Head of caudate nucleus (tissue), 42 donors: ENCODE measurements at places on chromosomes 5 and 9.

DNA sequence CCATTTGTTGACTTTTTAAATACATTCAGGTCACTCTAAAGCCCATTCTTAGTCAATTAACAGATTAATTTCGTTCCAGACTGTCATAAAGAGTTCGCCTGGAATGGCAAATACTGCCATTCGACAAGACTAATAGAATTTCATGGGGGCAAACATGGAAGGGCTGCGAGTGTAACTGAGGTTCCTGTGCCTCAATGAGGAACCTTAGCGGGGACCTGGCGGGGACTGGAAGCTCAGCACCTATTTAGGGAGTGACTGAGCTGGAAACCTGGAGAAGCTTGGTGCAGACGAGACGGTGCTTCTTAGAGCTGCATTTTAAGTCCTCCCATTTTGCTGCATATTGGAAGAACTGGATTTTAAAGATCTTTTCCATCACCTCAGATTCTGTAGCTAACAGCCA is 3.4 kb downstream of the VCAN start:
- no peak for DNase-seq

- peak; percentile 57 for DNase-seq
Measured at GRCh38 chr5:83474161-83474796, 2.7 kb downstream of the VCAN start.

GRCh38 chr9:21558615-21559401 is 76.7 kb upstream of the IFNE start:
- DNase-seq = no peak

GRCh38 chr9:14240537-14240936 is 73.4 kb downstream of the NFIB start:
- no peak for DNase-seq

- DNase-seq = no peak
Measured at GRCh38 chr5:55969956-55970355, 24.8 kb downstream of the IL6ST start.

DNA sequence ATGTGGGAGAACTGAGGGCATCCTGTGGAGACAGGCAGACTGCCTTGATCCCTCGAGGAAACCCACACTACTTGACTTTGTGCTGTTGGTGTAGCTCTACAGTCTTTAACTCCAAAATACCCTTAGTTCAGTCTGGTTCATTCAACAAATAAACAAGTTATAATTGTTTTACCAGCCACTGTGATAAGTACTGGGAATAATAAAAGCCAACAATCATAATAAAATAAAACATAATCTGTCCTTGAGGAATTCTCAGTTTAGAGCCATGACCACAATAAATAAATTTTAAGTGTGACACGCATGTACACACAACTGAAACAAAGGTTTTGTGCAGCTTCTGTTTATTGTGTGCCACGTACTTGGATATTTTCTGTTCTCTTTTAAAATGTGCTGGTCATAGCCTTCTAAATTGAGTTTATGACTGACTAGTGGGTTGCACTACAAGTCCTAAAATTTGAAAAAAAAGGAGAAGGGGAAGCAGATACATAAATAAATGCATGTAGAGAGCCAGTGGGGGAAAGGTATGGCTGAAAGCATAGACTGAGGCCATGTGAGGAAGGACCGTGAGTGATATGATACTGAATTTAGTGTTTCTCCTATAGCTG is 6.2 kb upstream of the SCAMP1 start:
- no peak for DNase-seq

DNA sequence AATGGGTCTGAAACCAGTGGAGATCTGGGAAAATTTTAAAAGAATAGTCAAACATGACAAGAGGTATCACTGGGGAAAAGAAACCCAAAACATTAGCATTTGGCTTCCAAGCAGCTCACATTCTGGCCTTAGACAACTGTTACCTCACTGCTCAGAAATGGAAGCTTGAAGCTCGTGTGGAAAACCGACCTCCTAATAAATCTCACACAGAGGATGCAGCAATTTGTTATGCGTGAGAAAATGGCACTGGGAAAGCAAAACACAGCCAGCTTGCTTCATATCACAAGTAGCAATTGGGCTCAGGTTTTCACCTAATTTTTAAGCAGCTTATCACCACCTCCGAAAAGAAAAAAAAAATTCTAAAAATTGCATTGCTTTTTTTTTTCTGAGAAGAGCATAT is 103.3 kb upstream of the TAS2R1 start:
- no peak for DNase-seq

DNA sequence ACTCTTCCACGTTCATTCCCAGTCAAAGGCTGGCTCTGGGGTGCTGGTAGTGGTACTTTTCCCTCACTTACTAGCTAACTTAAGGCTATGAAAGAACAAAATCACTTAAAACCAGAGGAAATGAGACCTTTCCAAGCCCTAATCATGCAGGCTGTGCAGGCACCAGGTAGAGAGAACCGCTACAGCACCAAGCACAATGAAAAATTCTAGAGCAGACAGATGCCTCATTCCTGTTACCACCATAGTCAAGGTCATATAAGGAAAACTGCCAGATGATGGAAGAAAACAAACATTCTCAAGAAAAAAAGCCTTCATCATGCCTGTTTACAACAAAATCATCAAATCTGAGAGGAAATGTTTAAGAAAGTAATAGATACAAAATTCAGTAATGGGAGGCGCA is 374.4 kb upstream of the PDE4D start:
- no peak for DNase-seq
